Activated CD8-positive, alpha-beta memory T cell treated with anti-CD3 and anti-CD28 coated beads, Interleukin-2, amount 10 ng/mL, durations not matched to agents 7 days and 5 days (primary cell): ENCODE measurements at places on chromosomes 11 and 22. TPM values are rescaled to one million over a fixed set of nuclear protein-coding genes. Genes with fewer than 3 reads are reported as not detected.

DNA sequence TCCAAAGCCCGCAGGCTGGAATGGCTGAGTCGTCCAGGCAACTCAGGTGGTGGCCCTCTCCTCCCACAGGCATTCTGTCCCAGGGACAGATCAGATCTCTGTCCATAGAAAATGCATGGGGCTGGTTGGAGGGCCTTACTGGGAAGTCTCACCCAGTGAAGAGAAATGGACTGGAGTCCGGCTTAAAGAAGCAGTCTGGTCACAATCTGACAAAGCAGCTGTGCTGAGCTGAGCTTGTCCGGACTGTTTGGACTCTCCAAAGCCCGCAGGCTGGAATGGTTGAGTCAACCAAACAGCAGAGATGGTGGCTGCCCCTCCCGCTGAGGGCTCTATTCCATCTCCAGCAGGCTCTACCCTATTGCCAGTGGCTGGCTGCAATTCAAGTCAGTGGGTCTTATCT is 14.4 kb upstream of the DEPDC7 start:
- no peak for DNase-seq
- no peak overlapping the region for H3K4me3 ChIP-seq
- no peak overlapping the region for H3K27ac ChIP-seq
- peaks cover 2% of the 10 kb centered on the region for H3K36me3 ChIP-seq

- no peaks in the 10 kb centered on the region for H3K27me3 ChIP-seq
- DNase-seq = peak; percentile 80
Measured at GRCh38 chr11:78079232-78080083, at the start of gene NDUFC2. Gene NDUFC2, minus strand, starts transcription at chr11:78079862. Its CDS starts 118 bp downstream, at chr11:78079744.

The ANO3 gene
- 0.05 TPM for total RNA-seq

The LRP4 gene
- total RNA-seq = 0.12 TPM
